Stimulated activated CD8-positive, alpha-beta memory T cell treated with anti-CD3 and anti-CD28 coated beads, Interleukin-4, amount 100 ng/mL, for 1 hour (primary cell): ENCODE measurements at places on chromosomes 6 and 20.

- no peak for DNase-seq
Observed at GRCh38 chr6:128686084-128686483, 165.7 kb upstream of the PTPRK start.

- DNase-seq, result peak; percentile 73
Observed at GRCh38 chr6:84227434-84228197, at the start of gene CEP162. Gene CEP162 (minus strand): TSS chr6:84227643. CDS start chr6:84226393, 1,250 bp downstream.

- DNase-seq, result no peak
Observed at GRCh38 chr6:21459641-21460040, 133.9 kb upstream of the SOX4 start.

- DNase-seq, result no peak
Observed at GRCh38 chr20:38806855-38807655, 1.6 kb downstream of the PPP1R16B start.

GRCh38 chr6:167826896-167827582, at the start of gene AFDN:
Gene AFDN (plus strand): TSS chr6:167826911. CDS start chr6:167827133, 222 bp downstream.
- DNase-seq, result no peak

GRCh38 chr6:143276436-143276835, 174.1 kb downstream of the ADAT2 start:
- DNase-seq, result no peak

DNA sequence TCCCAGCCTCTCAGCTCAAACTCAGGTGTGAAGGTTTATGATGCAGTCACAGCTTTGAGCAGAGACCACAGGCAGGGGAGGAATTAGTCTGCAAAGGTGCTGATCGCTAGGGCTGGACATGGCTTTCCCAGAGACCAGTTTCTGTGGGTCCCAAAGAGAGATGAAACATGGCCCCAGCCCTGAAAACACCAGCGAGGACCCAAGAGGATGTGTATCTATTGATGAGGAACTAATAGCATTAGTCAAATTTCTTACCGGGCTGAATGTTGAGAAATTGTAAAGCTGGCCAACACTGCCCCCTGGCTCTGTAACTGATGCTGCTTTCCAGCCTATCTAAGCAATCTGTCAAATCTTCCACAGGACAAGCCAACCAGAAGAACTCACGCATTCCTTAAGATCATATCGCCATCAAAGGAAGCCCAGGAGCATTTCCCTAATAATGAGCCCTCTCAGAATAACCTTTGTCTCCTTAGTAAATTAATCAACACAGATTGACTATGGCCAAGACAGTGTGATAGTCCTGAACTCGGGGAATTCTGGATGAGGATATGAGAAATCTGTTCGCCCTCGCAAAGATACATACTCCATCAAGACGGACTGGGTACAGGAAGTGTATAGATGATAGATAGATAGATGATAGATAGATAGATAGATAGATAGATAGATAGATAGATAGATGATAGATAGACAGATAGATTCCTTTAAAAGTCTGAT, 7.8 kb upstream of the ACSS1 start:
- peak; percentile 41 for DNase-seq

DNA sequence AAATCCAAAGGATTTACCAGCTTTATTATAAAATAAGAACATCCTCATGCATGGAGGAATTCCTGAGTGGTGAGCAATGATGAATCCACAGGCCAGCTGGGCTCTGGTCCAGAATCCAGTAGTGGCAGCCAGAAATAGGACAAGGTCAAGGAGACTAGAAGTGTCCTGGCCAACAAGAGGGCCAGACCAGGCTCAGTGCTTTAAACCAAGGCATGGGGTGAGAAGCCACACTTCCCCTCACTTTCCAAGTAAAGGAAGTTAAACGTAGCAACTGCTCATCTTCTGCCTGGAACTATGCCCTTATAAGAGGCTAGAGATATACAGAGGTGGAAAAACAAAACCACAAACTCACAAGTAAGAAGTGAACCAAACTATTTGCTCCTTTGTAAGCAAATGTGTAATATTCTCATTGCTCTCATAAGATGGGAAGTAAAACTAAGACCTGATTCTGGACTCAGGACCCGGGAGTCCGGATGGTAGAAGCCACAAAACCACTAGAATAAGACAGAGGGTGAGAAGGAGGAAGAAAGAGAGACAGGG, 253.2 kb downstream of the UST start:
- DNase-seq, result no peak

GRCh38 chr6:3450888-3451287, 6.0 kb downstream of the SLC22A23 start:
- DNase-seq, result no peak
